Breast epithelium (tissue), 4 donors: ENCODE measurements at places on chromosomes 12 and 14. TPM values are rescaled to one million over a fixed set of nuclear protein-coding genes. Genes with fewer than 3 reads are reported as not detected.

GRCh38 chr12:131471946-131472732 lies 238.8 kb upstream of the SFSWAP start:
- no peaks in the 10 kb centered on the region for H3K27me3 ChIP-seq
- H3K4me3 ChIP-seq: no peak overlapping the region
- DNase-seq: no peak
- H3K36me3 ChIP-seq: no peaks in the 10 kb centered on the region
- H3K4me1 ChIP-seq: no peaks in the 10 kb centered on the region
- no peak overlapping the region for H3K27ac ChIP-seq

- DNase-seq: no peak
- H3K36me3 ChIP-seq: no peaks in the 10 kb centered on the region
- no peak overlapping the region for H3K27ac ChIP-seq
- no peaks in the 10 kb centered on the region for H3K4me1 ChIP-seq
- no peak overlapping the region for H3K4me3 ChIP-seq
Measured at GRCh38 chr12:28040246-28040645, 67.7 kb upstream of the PTHLH start.

DNA sequence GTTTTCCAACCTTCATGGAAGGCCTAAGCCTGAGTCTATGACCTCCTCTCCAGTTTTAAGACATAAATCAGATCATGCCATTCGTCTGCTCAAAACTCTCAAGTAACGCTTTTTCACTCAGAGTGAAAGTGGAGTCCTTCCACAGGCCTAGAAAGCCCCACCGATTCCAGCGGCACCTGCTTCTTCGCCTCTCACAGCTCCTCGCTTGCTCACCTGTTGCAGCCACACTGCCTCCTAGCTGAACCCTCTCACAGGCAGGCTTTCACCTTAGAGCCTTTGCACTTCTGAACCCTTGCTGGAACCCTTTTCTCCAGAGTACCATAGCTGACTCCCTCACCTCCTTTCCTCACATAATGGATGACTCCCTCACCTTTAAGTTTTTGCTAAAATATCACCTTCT lies 301.1 kb downstream of the ZFP36L1 start:
- no peak overlapping the region for H3K4me3 ChIP-seq
- H3K27ac ChIP-seq: no peak overlapping the region
- no peaks in the 10 kb centered on the region for H3K27me3 ChIP-seq
- H3K36me3 ChIP-seq: no peaks in the 10 kb centered on the region
- no peaks in the 10 kb centered on the region for H3K4me1 ChIP-seq

DNA sequence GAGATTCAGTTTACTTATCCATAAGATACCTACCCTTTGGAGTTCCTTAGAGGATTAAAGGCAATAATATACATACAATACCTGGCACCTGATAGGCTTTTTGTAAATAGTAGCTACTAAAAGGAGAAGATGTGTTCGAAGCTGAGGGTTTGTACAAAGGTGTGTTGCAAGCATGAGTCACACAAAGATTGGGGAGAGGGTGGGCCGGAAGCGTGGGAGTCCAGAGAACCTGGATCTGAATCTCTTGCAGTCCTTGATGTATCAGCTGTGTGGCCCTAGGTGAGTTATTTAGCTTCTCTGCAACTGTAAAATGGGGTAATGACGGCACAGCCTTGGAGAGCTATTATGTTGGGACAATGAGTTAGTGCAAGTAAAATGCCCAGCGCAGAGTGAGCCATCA lies 61.6 kb upstream of the PSMC1 start:
- no peaks in the 10 kb centered on the region for H3K4me1 ChIP-seq
- H3K4me3 ChIP-seq: no peak overlapping the region
- H3K36me3 ChIP-seq: no peaks in the 10 kb centered on the region

TRHDE gene
- 0.98 TPM for total RNA-seq

NXPH4 gene
- not detected for total RNA-seq
